ENCODE measurements at places on chromosomes 6 and 20.
A peak's percentile ranks its signal among the peaks of the same experiment; 100 is the strongest.

- DNase-seq = no peak
Observed at GRCh38 chr20:45104786-45105185, 3.9 kb upstream of the KCNS1 start.

DNA sequence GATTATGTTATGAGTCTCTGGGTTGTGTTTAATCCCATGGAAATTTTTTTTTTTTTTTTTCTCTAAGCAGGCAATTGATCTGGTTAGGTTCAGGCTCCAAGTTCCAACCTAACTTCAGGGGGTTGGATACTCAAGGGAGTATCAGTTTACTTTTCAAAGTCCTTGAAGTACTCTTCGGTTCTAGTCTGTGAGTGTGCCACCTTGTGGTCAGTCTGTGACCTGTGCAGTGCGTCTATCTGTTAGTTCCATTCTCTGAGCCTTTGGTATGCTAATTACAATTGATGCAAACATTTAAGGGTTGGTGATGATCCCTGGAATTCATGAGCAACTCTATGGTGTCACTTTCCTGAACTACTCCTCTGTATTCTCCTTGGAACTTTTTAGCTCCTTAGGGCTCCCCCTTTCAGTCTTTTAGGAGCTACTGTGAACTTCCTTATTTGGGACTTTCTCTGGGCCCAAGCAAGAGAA lies 342.0 kb downstream of the SOX4 start:
- DNase-seq = no peak

- no peak for DNase-seq
Observed at GRCh38 chr20:51688600-51689244, 79.5 kb downstream of the ATP9A start.

DNA sequence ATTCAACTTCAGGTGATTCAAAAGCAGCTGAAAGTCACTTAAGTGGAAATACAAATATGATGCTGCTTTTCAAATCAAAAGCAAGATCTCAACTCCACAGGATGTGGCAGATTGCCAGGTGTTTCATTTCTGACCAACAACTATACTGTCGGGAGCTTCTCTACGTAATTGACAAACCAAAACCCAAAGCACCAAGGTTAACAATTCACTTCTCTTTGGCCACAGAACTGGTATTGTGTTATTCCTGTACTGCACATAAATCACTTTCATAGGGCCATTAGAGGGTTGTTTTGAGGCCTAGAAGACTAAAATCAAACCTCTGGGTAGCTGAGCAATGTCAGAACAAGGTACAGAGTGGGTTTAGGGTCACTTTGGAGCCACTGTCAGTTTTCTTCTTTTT lies 169.7 kb downstream of the HAO1 start:
- no peak for DNase-seq

DNA sequence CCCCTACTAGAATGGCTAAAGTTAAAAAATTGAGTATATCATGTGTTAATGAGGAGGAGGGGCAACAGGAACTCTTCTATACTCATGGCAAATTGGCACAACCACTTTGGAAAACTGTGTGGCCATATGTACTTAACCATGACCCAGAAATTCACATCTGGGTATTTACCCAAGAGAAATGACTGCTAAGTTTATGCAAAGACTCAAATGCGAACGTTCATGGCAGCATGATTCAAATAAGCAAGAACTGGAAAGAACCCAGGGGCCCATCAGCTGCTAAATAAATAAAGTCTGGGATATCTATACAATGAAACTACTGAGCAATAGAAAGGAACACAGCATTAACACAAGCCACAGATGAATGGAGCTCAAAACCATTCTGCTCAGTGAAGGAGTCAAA lies 107.6 kb downstream of the MYLK4 start:
- no peak for DNase-seq

DNA sequence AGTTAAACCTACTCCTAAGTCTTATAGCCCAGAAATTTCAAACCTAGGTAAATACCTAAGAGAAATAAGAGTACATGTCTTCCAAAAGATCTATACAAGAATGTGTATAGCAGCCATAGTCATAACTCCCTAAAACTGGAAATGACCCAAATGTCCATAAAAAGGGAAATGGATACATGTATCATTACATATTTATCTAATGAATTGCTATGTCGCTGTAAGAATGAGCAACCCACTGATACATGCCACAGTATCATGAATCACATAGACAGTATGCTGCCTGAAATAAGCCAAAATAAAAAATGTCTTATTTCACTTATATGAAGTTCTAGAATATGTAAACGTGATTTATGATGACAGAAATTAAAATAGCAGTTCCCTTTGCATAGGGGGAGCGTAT lies 679.5 kb downstream of the MAFB start:
- DNase-seq = no peak

DNA sequence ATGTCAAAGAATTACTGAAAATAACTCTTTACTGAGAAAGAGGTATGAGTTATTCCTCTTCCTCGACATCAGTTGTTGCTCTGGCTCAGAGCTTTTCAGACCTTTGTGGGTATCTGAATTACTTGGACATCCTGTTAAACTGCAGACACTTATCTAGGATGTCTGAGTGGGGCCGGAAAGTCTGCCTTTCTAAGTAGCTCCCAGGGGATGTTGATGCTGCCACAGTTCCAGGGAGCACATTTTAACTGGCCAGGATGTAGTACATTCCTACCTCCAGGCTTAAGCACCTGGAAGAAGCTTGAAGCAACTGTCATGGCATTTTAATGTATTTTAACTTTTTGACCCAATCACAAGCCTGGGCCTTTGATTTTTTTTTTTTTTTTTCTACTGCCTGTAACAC lies 265.8 kb upstream of the PLCB4 start:
- DNase-seq = no peak

DNA sequence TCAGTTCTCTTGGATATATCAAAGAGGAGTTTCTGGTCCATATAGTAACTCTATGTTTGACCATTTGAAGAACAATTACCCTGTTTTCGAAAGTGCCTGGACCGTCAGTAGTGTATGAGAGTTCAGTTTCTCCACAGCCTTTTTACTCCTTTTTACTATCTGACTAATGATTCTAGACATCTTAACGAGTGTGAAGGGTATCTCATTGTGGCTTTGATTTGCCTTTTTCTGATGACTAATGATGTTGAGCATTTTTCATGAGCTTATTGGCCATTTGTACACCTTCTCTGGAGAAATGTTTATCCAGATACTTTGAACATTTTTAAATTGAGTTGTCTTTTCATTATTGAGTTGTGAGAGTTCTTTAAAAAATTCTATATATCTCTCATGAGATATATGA lies 114.9 kb upstream of the ATXN1 start:
- DNase-seq = no peak

GRCh38 chr20:39878809-39879208 lies 810.2 kb downstream of the MAFB start:
- no peak for DNase-seq

GRCh38 chr6:37239950-37240713 lies 17.4 kb upstream of the TBC1D22B start:
- peak; percentile 62 for DNase-seq

- DNase-seq = peak; percentile 13
Observed at GRCh38 chr20:63696306-63696627, 185 bp upstream of the TNFRSF6B start.

DNA sequence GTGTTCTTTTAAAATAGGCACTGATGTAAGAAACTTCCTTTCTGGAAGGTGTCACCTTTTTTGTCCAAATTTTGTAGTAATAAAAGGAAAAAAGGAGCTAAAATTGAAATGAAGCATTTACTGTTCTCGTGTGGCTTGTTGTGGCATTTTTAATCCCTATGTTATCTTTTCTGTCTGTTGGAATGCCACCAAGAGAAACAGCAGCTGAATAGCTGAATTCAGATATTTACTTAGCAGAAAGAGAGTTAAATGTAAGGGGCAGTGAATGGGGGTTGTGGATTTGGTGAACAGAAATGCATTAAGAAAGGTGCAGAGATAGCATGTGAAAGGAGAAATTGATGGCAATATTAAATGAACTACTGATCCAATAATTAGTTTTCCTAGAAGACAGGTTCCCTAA lies 573.6 kb upstream of the EPHA7 start:
- no peak for DNase-seq

DNA sequence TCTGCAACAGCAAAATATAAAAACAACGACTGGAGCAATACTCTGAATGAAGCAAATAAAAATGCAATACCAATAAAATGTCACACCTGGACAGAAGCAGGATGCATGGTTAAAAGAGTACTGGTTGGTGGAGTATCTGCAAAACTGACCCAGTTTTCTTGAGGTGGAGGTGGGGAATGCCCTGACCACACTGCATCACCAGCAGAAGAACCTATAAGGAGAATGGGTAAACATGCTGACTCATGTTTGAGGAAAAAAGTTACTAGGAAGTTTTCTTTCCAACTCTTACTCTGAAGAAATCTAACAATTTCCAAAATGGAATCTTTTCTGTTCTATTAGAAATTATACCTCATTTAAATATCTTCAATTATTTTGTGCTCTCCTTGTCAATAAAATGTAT lies 43.6 kb downstream of the REPS1 start:
- DNase-seq = peak; percentile 30

DNA sequence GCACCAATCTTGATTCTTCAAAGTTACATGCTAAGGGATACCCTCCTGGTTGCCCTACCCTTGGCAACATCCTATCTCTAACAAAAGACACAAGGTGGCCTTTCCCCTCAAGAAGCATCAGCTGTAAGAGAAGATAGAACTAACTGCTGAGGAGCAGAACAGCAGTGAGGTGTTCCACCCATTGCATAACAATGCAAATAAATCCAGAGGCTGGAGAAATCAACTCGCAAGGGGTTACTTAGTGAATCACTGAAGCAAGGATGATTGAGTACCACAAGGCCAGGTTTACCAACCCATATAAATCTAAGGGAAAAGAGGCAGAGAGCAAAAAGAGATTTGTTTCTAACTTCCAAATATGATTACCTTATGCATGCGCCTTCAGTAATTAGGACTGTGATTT lies 36.7 kb downstream of the F13A1 start:
- DNase-seq = no peak

GRCh38 chr6:124396361-124396760 lies 565.9 kb upstream of the RNF217 start:
- DNase-seq = no peak

- no peak for DNase-seq
Observed at GRCh38 chr6:167761794-167762258, 64.9 kb upstream of the AFDN start.

- DNase-seq = peak; percentile 69
Observed at GRCh38 chr6:73652637-73653570, 888 bp downstream of the SLC17A5 start.

DNA sequence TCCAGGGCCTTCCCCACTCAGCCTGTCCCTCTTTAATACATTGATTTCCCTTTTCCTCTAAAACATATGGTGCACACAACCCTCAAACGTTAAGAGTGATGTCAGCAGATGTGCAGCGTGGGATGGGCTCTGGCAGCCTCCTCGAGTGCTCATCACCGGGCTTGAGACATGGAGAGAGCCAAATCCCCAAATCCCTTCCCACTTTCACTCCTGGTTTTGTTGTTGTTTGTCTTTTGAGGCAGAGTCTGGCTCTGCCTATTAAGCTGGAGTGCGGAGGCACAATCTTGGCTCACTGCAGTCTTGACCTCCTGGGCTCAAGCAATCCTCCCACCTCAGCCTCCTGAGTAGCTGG lies 5.8 kb upstream of the PLTP start:
- DNase-seq = no peak

GRCh38 chr20:23091721-23092383 lies 5.7 kb upstream of the CD93 start:
- no peak for DNase-seq

DNA sequence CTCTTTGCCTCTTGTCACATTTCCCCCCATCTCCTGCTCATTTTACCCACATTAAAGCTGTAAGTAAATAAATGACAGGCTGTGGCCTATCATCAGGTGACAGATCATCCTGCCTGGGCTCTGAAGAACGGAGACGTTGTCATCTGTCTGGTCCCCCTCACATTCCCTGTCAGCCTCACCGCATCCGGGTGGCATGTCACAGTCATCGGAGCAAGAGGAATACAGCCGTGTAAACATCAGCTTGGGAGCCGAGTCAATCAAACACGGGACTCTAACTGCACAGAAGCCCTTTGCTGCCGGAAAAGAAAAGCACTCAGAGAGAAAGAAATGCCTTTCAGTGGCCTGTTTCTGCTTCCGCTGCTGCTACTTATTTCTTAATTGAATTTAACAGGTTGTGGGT lies 371.9 kb upstream of the ID4 start:
- DNase-seq = no peak

- no peak for DNase-seq
Observed at GRCh38 chr6:72757926-72758325, 136.1 kb downstream of the KCNQ5 start.

DNA sequence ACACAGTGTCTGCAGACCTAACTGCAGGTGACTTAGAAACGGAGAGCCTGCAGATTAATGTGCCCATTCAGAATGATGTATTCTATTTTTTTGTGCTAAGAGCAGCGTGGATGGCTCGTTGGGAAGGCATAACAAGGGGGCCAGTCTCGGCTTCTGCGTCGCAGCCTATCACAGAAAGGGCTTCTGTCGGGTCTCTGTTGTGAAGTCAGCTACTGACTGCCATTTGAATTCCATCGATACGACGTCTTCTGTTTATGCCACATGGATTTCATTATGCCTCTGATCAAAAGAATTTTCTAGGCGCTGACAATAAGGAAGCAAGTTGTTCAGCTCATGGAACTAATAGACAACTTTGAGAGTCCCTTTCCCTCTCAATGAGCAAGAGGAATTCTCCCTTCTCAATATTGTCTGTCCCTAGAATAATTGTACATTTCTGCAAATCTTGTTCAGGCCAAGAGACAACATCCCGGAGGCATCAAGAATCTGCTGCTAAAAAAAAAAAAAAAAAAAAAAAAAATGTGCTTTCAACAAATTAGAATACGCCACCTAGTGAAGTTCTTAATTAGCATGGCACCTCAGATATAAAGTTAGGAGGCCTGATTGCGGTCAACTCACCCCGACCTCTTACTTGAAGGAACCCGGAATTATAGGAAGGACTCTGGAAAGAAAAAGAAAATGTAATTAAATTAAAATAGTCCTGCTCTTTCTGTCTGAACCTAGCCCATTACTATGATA lies 223.9 kb downstream of the TSHZ2 start:
- DNase-seq = no peak

DNA sequence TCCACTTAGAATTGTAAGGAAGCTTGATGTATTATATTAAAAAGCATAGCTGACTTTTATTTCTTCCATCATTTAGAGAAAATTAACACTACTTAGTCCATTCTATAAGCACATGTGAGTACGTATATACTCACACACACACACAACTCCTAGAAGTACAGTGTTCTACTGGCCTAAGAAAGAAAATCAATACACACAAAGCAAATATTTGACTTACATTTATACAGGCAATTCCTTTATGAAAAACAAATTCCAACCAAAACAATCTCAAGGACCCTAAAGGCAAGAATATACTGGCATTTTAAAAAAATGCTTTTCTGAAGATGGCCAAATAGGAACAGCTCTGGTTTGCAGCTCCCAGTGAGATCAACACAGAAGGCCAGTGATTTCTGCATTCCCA lies 71.9 kb downstream of the NRSN1 start:
- DNase-seq = no peak

Measured in CD4-positive, alpha-beta T cell treated with Interleukin-15 for 4 hours (primary cell).